GM20000 (cell line): ENCODE measurements at places on chromosomes 4 and X.

DNA sequence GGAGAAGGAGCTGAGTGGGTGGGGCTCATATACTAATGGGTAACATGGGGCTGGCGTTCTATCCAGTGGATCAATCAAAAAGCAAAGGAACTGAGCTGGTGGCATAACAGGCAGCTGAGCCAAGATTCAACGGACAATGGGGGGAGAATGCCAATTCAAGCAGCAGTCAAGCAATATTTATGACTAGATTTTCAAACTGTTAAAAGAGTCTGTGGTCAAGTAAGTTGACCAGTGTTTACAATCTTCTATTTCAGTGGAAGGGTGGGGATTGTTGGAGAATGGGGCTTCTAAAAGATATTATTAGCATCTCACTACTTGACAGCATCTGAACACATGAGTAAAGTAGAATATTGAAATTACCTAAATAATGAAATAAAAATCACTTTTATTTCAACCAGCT is 64.9 kb upstream of the SCRG1 start:
- DNase-seq: no peak

- no peak for DNase-seq
Observed at GRCh38 chr4:100738196-100739165, 220.7 kb upstream of the EMCN start.

- no peak for DNase-seq
Observed at GRCh38 chr4:150236626-150237025, 158.4 kb downstream of the DCLK2 start.

- DNase-seq: peak; percentile 94
Observed at GRCh38 chrX:129932016-129932820, 26.3 kb downstream of the UTP14A start.

DNA sequence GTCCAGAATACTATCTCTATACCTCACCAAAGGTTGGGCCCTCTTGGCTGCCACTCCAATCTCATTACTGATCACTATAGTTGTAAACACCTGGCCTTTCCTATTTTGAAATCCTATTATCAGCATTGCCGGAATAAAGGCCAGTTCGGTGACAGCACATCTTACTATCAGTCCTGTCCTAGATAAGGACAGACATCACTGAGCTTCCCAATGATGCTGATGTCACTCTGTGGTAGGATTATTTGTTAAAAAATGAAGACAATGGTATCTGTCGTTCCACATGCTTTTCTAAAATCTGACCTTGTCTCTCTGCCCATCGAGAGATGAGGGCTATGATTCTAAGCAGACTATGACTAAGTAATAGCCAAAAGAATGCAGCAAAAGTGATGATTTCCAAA is 260.4 kb downstream of the PDGFC start:
- DNase-seq: no peak

- DNase-seq: no peak
Observed at GRCh38 chrX:111581086-111581485, 69.6 kb downstream of the SERTM2 start.

GRCh38 chrX:17563515-17563914 is 173.8 kb upstream of the SCML1 start:
- DNase-seq: no peak

DNA sequence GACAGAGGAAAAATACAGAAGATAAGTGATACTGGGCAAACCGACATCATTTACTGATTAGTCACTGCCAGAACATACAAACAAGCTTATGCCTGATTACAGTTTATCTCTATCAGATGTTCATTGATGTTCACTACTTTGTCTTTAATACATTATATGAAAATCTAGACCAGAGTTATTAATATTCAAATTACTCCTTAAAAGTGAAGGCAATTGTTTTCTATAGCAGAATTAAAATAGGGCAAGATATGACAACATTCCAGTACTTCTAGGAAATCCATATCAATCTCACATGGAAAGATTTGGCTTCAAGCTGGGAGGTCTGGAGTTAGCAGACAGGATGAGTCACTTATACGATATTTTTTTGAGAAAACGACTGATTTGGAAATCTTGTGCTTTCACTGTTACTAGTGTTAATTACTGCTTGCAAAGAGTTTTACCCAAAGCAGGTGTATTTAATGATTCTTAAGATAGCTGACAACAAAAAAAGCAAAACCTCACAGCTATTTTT is 31.8 kb downstream of the HPGD start:
- no peak for DNase-seq

DNA sequence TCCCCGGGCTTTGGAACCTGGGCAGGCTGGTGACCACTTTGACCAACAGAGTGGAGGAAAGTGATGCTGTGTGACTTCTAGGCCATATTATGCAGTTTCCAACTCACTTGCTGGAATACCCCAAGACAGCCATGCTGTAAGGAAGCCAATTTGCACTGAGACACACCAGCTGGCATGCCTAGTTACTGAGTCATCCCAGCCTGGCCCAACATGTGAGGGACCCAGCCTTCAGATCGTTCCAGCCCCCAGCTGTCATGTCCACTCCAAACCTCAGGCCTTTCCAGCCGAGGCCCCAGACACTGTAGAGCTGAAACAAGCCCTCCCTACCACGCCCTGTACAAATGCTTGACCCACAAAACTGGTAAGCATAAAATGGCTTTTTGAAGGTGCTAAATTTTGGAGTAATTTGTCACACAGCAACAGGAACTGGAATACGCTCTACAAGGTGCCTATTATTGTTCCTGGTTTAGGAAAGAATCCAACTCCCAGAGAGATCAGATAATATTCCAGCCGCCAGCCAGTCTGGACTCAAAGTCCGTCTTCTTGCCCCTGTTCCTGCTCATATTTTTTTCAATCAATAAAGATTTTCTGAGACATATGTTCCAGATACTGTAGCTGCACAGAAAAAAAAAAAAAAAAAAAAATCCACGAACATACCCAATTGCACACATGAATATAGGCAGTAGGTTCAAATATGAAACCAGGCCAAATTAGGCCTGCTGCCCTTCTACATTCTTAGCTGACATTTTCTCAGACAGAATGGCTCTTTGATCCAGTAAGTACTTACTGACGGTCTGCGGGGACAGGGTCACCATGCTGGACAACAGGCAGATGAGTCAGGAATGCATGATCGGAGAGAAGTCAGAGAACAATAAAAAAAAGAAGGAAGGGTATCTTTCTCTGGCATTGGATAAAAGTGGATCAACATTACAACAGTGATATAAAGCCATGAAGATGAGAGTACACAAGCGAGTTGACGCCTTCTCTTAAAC is 35.1 kb downstream of the SH3KBP1 start:
- no peak for DNase-seq

DNA sequence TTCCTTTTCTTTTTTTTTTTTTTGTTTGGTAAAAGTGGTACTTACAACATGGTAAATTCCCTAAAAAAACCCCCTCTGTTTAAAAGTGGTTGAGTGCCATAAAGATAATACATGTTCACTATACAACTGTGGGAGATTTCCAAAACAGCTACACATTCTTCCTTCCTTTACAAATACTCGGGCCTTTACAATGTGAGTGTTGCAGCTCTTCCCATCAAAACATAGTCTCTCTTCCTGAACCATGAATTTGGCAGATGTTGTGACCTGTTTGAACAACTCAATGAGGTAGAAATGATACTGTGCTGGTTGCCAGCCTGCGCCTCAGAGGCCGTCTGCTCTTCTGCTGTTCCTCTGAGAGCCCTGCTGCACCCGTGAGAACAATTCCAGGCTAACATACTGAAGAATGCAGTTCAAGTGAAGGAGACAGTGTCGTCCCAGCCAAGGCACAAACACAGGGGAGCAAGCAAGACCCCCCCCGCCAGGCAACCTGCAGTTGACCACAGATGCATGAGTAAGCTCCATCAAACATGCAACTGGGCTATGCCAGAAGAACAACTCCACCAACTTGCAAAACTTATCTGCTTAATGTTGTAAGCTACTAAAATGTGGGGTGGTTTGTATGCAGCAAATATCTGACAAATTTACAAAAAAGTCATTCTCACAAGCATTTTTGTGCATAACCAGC is 645.0 kb downstream of the PCDH7 start:
- no peak for DNase-seq

- DNase-seq: peak; percentile 2
Observed at GRCh38 chr4:95510145-95510544, 38.6 kb downstream of the UNC5C start.

DNA sequence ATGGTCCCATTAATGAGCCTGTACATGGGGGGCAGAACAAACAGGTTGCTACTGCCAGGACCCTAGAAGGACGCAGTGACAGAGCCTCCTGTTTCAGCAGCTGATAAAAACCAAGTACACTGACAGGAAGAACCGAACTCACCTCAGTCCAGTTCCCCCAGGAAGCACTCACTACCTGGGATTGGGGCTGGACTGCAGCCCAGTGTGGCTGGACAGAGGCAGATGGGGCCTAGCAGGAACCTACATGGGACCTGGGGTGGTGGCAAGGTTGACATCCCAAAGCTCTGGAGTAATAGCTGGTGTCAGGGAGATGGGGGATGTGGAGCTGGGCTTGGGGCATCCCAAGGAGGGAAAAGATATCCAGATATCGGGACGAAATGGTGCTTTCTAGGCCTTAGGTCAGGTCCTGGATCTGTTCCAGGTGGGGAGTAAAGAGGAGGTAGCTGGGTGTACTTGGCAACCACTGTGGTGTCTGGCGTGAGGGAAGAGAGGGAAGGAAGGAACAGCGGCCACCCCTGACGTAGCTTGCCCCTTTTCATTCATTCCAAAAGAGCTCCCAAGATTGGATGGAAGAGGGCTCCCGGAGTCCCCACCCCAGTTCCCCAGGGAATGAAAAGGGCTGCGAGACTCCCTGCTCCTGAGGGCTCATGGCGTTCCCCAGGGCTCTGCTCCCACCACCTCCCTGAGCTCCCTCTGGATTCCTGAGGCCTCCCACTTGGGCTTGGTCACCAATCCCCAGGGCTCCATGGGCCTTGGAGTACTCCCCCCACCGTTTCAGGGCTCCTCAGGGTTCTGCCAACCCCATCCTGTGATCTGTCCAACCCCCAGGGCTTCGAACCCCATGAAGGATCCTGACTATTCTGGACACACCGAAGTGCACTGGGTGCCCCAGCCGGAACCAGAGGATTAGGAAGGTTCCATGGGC is 4.5 kb downstream of the EMD start:
- DNase-seq: no peak

DNA sequence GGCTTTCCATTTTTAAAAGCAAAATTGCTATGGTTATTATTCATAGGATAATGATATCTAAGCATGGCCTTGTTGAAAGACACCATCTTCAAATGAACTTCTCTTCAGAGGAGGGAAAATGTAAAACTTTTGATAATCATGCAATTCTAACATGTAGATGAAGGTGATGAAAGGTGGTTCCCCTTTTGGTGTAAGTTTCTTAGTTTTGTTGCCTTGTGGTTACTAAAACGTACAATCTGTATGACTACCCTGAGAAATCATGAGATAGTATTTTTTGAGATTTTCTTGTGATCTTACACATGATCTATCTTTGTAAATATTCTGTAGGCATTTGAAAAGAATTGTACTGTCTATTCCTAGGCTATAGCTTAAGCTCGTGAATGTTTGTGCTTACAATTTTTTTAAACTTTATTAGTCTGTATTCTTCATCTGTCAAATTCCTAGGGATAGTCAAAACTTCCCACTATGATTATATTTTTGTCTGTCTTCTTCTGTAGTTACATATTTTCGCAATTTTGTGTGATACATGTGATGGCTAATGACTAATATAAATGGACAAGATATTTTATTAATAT is 47.5 kb downstream of the PTPN13 start:
- no peak for DNase-seq

GRCh38 chrX:115642311-115642710 is 81.3 kb downstream of the PLS3 start:
- DNase-seq: no peak

- no peak for DNase-seq
Observed at GRCh38 chr4:77147079-77147782, 9.8 kb upstream of the CCNG2 start.

DNA sequence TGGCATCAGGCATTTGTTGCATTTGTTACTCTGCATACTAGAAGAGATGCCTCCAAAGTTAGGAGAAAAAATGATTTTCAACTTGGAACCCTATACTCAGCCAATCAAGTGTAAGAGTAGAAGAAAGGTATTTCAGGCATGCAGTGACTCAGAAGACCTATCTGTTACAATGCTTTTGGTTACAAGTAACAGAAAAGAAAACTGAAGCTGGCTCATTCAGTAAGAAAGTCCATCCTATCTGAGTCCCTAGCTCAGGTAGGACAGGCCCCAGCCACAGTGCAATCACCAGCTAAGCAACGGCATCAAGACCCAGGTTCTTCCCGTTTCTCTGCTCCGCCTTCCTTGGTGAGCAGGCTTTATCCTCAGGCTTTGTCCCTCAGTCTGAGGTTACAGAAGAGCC is 23.3 kb downstream of the MECP2 start:
- DNase-seq: no peak

DNA sequence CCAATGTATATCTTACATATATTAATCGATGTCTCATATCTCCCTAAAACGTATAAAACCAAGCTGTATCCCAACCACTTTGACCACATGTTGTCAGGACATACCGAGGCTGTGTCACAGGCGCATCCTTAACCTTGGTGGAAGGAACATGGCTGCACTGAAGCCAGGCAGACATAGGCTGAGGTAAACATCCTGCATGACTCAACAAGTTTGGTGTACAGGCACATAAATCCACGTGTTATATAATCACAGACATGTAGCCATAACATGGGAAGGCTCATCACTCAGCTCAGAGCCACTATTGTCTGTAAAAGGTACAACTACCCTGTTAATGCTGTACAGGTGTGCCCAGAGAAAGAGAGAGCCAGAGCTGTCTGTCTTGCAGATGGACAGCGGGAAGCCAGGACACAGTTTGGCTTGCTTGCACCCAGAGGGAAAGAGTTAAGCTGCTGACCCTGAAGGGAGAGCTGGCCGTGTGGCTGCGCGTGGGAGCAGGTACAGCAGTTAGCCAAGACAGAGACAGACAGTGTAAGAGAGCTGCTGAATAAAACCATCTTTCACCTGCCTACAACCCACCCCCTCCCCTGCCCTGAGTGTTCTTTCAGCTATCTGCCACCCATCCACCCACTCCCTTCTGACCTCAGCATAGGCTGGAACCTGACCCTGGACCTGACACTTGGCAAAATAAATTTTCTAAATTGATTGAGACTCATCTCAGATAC is 22.3 kb upstream of the ZBTB33 start:
- DNase-seq: no peak
